ENCODE measurements at places on chromosomes 4 and X.

GRCh38 chr4:37132351-37132974 lies 112.1 kb upstream of the NWD2 start:
- DNase-seq = no peak

- no peak for DNase-seq
Observed at GRCh38 chr4:31662951-31663350, 942.8 kb downstream of the PCDH7 start.

DNA sequence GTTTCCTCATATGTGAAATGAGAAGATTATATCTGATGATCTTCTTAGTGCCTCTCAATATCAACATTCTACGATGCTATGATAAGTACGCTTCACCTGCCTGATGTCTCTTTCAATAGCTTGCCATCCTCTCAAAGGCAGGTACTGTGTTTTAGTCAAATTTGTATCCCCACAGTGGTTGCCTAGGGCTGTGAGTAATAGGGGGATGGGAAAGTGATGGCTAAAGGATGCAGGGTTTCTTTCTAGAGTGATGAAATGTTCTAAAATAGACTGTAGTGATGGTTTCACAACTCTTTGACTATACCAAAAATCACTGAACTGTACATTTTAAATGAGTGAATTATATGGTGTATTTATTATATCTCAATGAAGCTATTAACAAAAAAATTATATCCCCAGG lies 142.8 kb downstream of the HS6ST2 start:
- no peak for DNase-seq

DNA sequence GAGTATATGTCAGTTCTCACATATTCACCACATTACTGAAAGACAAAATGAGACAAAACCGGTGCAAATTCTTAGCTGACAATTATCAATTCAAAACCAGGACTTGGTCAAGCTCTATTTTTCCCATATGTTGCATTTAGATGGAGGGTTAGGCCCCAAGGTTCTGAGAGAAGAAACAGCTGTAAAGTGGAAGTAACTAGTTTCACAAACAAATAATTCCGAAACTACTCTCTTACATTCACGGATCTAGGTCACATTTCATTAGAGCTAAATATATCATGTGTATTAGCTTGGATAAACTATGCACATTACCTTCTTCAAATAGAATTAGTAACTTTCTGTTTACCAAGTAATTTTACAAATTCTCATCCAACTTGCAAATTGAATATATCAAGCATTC lies 3.7 kb upstream of the GABRA2 start:
- no peak for DNase-seq

- DNase-seq = peak; percentile 3
Observed at GRCh38 chrX:125998432-125998831, 167.7 kb downstream of the DCAF12L2 start.

DNA sequence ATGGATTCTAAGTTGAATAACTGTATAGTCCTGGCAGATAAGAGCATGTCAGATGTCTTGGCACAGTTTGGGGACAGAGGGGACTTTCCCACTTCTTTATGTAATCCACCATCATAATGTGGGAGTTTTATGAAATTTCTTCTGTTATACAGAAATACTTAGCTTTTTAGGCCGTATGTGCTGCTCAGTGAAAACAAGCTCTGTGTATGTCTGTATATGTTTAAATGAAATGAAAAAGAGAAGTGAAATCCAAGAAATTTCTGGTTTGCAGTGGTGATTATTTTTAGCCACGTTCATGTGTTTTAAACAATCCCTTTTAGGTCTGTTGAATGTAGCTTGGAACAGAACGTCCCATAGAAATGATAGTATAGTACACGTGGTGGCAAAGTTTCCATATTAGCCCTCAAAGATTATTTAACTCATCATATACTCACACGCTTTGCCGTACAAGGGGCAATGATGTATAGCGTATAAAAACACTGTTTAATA lies 41.0 kb downstream of the GAB1 start:
- no peak for DNase-seq

DNA sequence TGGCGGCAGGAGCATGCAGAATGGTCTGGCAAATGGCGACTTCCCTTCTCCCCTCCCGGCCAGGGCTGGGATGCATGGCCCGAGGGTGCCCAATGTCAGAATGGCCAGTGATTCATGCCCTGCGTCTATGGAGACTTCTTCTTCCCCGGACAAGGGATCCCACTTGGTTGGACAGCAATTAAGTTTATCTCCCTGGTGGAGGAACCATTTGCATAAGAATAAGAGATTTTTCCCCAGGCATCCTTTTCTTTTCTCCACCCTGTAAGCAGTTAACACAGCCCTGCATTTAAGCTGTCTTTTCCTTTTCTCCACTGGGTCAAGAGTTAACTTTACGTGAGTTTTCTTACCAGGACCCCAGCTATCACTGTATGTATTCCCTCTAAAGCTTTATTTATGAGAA lies 856.6 kb downstream of the GLUD2 start:
- DNase-seq = no peak

- DNase-seq = peak; percentile 54
Observed at GRCh38 chr4:124265701-124266100, 446.8 kb downstream of the ANKRD50 start.

DNA sequence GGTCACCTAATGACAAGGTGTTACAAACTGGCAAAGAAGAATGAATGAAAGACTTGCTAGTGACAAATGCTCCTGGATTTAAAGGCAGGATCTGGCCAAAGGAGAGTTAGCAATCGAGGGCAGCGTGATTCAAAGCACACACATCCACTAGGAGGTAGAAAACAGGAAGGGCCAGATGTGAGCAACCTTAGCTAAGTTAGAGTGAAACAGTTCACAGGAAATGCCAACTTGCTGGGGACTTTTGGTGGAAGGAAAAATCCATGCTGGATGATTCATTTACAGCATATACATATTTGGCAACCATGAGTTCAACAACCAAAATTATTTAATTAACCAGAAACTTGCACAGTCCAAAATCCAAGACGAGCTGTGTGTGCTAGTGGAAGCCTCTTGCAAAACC lies 276.9 kb downstream of the PTTG2 start:
- DNase-seq = peak; percentile 68

- no peak for DNase-seq
Observed at GRCh38 chrX:11363069-11363594, 69.9 kb downstream of the AMELX start.

DNA sequence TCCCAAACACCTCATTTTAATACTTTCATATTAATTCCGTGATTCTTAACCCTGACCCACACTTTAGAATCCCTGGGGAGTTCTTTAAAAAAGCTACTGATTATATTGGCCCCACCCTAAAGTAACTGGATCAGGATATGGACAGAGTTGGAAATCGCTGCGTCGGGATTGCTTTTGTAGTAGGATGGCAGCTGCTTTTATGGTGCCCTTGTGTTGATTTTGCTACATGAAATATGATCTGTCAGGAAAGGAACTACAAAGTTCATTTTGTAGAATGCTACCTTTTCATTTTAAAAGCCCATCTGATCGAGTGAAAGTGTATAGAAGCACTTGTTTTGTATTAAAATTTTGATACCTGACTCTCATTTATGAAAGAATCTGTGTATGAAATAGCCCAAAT lies 43.6 kb downstream of the TMEM131L start:
- DNase-seq = no peak

- DNase-seq = peak; percentile 93
Observed at GRCh38 chr4:106365613-106366012, 3.0 kb downstream of the GIMD1 start.

- DNase-seq = no peak
Observed at GRCh38 chr4:15040916-15041463, 38.7 kb downstream of the CPEB2 start.

DNA sequence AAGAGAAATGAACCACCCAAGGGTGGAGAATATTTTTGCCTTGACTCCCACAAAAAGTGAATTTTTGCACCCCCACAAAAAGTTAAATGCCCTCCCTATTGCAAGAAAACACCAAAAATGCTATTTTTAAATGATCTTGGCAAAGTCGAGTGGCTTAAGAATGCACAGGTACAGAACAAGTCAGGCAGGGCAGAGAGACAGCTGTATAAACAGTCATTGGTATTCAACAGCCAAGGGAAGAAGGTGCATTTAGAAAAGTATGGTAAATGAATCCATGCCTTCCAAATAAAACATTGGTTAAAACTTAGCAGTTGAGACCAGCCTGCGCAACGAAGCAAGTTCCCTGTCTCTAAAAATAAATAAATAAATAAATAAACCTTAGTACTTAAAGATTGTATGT lies 169.3 kb downstream of the CHIC2 start:
- no peak for DNase-seq

DNA sequence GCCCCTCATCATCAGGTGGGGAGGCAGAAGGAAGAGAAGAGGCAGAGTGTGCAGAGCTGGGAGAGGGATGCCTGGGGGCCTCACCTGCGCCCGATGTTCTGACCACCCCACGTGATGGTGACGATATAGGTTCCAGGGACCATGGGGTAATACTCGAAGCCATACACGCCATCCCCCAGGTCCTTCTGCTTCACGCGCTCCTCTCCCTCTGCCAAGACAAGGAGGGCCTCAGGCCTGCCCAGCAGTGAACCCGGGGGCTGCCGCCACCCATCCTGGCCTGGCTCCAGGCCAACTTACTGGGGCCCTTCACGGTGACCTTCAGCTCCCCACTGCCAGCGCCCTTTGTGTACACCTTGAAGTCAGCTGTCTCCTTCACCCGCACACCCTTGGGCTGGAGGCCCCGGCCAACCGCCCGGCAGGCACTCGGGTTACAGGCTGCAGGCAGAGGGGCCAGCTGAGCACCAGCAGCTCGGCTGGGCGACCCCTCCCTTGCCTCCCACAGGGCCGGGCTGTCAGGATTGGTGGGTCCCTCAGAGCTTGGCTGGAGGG lies 9.3 kb downstream of the FLNA start:
- DNase-seq = no peak

- DNase-seq = no peak
Observed at GRCh38 chr4:78038704-78039103, 18.4 kb upstream of the FRAS1 start.

GRCh38 chr4:120318196-120318846 lies 251.7 kb upstream of the MAD2L1 start:
- no peak for DNase-seq

DNA sequence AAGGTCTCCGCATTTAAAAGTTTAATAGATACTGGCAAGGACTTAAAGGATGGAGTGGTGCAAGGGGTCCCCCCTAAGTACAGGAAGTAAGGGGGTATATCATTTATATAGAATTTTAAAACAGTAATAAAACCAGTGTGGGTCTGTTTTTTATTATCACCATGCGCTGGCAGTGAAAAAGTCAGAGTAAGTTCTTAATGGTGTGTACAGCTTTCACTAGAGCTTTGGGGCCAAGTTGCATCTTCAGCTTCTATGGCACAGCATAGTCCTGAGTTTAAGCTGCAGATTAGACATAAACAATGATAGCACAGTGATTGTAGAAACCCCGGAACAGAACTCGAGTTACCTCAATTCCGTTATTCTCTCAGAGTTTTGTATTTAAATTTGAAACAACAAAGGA lies 27.6 kb downstream of the RHOH start:
- no peak for DNase-seq

GRCh38 chrX:39765327-39765726 lies 332.4 kb downstream of the BCOR start:
- DNase-seq = no peak

GRCh38 chrX:105464618-105465017 lies 244.1 kb upstream of the TEX13A start:
- DNase-seq = no peak

- peak; percentile 96 for DNase-seq
Observed at GRCh38 chrX:13250826-13251580, 68.8 kb downstream of the ATXN3L start.

DNA sequence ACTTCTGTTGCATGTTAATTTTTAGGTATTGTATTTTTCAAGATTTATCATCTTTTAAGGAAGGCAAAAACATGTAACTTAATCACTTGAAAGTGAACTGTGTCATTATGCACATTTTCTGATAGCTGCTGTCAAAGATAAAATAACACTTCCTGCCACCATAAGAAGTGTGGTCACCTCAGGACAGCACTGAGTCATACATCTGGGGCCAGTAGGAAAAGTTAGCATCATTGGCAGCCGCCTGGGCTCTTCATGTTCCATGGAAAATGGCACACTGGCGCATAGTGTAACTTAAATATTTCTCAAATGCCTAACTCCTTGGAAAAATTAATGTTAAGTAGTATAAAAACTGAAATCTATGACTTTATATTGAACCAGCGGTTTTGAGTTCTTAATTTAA lies 24.2 kb downstream of the CNKSR2 start:
- DNase-seq = no peak

- DNase-seq = no peak
Observed at GRCh38 chrX:49058794-49059193, at the start of gene CCDC120. CCDC120 (plus strand) TSS chrX:49058999; CDS start chrX:49062042, 3,043 bp downstream.

- DNase-seq = no peak
Observed at GRCh38 chr4:115852767-115853091, 739.3 kb upstream of the NDST4 start.

DNA sequence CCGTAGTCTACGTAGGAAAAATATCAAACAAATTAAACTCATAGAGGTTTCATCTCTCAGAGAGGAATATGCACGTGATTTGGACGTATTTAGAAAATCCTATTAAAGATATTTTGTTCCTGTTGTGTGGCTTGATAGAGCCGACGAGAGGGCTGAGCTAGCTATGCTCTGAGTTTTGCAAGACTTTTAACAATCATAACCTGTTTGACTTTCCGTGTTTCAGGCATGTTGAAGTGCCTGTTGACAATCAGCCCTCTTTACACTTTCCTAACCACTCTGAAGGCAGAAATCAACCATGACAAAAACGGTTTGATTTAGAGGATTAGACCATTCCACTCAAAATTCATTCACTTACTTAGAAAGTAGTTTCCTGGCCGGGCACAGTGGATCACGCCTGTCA lies 297.3 kb downstream of the ASMT start:
- DNase-seq = no peak

GRCh38 chr4:38223782-38224236 lies 263.6 kb downstream of the PTTG2 start:
- DNase-seq = no peak

DNA sequence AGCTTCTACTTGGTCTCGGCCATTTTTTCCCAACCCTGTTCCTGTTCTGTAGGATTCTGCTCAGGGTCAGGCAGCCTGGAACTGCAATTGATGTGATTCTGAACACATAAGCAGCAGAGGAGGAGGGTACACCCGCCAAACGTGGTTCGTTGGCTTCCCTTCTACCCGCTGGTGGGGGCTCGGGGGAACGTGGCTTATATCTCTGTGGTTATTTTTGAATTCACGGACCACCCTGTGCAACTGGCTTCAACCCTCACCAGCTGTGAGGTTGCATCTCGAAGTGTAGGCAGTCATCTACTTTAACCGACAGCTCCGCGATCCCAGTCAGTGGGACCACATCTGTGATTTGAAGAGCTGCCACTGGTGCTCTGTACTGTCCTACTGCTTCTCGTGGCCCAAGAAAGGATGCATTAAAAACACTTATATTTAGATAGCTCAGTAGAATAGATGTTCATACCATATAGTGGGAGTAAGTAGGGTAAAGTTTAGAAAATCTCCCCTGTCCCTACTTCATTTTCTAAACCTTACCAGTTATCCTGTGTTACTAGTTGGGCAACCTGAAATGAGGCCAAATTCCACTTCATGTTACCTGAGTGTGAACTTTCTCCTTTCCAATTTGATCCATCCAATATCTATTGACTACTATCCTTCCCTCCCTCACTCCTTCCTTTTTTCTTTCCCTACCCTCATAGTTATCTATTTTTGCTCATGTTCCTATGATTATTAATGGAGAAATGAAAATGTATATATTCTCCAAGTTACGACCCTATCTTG lies 80.4 kb upstream of the BCOR start:
- DNase-seq = no peak

All from iris pigment epithelial cell (primary cell).